ENCODE measurements at places on chromosomes 7 and 10. TPM values are rescaled to one million over a fixed set of nuclear protein-coding genes. Genes with fewer than 3 reads are reported as not detected.

Gene TSPAN13
- total RNA-seq: 10.8 TPM

Gene SCRN1
- 113 TPM for total RNA-seq

Gene EPO
- total RNA-seq: not detected

DNA sequence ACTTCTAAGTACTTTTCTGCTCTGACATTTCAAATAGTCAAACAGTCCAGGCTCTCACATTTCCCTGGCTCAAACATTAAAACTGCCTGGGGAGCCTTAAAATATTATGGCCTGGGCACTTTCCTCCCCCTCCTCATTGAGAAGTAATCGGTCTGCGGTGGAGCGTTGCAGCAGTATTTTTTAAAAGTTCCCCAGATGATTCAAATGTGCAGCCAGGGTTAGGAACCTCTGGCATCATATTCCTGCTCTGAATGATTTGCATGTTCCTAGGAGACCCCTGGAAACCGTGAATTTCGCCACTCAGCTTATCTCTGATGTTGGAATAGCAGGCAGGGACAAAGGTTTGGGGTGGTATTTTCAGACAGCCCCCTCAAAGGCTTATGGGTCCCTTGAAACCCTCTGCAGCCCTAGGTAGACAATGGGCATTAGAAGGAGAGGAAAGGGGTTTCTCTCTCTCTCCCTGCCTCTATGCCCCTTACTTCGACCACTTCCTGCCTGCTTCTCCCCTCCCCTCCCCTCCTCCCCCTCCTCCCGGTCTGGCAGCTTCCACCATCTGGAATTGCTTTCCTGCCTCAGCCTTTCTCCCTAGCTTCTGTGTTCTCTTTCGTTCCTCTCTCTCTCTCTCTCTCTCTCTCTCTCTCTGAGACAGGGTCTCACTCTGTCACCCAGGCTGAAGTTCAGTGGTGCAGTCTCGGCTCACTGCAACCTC, 622.2 kb downstream of the GALNT17 start:
- no peak for DNase-seq

Gene CALML3
- total RNA-seq: not detected

Gene HIP1
- total RNA-seq: 30.9 TPM
